ENCODE measurements at places on chromosomes 13 and 19.

DNA sequence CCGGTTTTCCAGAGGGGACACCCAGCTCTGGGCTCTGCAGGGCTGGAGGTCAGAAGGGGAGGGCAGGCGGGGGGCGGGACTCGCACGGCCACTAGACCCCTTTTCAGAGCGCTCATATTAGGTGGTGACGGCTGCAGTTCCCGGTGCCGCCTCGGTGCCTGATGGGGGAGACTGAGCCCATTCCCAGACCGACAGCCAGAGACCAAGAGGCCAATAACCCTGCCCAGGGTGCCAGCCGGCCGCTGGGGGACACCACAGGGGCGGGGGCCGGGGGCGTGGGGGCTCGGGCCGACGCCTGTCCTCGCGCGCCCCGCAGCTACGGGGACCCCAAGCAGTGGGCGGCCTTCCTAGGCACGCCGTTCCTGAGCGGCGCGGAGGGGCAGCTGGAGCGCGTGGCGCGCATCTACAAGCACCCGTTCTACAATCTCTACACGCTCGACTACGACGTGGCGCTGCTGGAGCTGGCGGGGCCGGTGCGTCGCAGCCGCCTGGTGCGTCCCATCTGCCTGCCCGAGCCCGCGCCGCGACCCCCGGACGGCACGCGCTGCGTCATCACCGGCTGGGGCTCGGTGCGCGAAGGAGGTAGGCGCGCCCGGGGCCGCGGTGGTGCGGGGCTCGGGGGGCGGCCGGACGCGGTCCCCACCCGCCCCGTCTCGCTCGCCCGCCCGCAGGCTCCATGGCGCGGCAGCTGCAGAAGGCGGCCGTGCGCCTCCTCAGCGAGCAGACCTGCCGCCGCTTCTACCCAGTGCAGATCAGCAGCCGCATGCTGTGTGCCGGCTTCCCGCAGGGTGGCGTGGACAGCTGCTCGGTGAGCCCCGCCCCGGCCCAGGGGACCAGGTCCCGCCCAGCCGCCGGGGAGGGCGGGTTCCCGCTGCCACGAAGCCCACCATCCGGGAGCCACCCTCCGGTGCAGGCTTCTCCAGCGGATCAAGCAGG is 2.4 kb downstream of the TIMM13 start:
- no peak for DNase-seq

- no peak for DNase-seq
Observed at GRCh38 chr19:48755084-48755641, at the start of gene FGF21. FGF21 (plus strand) TSS chr19:48755524; CDS start chr19:48756237, 713 bp downstream.

GRCh38 chr13:33263976-33264619 is 21.5 kb downstream of the STARD13 start:
- DNase-seq: no peak

- no peak for DNase-seq
Observed at GRCh38 chr19:19356901-19357566, 36.4 kb downstream of the MAU2 start.

- no peak for DNase-seq
Observed at GRCh38 chr13:22235285-22235949, 564.5 kb downstream of the FGF9 start.

DNA sequence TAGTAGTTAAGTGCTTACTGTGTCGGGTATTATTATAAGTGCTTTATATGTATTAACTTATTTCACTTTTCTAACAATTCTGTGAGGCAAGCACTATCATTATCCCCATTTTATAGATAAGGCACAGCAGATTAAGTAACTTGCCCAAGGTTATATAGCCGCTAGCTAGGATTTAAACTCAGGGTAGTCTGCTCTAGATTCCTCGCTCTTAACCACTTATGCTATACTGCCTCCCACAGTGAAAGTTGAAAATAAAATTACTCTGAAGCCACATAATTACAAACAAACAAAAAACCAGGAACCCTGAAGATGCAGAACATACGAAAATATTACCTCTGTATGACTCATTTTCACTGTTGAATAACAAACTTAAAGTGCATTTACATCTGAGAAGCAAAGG is 3.9 kb downstream of the TEX30 start:
- no peak for DNase-seq

DNA sequence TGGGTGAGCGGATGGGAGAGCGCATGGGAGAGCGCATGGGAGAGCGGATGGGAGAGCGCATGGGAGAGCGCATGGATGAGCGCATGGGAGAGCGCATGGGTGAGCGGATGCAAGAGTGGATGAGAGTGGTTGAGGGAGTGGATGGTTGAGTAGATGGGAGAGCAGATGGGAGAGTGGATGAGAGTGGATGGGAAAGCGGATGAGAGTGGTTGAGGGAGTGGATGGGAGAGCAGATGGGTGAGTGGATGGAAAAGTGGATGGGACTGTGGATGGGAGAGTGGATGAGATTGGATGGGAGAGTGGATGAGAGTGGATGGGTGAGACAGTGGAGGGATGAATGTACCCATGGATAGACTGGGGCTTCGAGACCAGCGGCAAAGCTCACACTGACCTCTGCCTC is 8.6 kb upstream of the TEKTIP1 start:
- DNase-seq: no peak

DNA sequence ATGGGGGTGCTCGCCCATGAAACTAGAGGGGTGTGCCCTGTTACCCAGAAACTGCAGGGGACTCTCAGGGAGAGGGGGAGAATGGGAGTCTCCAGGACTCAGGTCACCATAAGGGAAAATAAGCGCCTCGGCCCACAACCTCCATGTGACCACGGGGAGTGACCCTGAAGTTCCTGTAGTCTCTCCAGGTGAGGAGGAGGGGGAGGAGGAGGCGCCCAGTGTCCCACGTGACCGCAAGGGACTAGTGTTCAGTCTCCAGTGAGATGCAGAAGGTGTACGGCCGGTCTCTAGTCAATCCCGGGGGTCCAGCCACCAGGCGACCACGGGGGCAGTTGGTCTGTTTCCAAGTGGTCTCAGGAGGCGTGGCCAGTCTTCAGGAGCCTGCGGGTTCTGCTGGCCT is 16.0 kb downstream of the TM6SF2 start:
- no peak for DNase-seq

DNA sequence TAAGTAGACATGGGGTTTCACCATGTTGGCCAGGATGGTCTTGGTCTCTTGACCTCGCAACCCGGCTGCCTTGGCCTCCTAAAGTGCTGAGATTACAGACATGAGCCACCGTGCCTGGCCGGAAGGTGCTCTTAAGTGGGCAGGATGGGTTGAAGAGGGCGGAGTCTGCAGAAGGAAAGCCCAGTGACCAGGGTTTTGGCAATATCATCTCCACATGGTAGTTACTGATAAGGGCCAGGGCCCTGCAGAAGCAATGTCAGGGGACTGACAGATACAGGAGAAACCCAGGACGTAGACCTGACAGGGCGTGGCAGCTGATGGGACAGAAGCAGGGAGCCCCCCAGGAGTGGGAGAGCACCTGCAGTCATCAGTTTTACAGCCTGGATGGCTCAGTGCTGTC is 45.7 kb upstream of the RNF113B start:
- no peak for DNase-seq

DNA sequence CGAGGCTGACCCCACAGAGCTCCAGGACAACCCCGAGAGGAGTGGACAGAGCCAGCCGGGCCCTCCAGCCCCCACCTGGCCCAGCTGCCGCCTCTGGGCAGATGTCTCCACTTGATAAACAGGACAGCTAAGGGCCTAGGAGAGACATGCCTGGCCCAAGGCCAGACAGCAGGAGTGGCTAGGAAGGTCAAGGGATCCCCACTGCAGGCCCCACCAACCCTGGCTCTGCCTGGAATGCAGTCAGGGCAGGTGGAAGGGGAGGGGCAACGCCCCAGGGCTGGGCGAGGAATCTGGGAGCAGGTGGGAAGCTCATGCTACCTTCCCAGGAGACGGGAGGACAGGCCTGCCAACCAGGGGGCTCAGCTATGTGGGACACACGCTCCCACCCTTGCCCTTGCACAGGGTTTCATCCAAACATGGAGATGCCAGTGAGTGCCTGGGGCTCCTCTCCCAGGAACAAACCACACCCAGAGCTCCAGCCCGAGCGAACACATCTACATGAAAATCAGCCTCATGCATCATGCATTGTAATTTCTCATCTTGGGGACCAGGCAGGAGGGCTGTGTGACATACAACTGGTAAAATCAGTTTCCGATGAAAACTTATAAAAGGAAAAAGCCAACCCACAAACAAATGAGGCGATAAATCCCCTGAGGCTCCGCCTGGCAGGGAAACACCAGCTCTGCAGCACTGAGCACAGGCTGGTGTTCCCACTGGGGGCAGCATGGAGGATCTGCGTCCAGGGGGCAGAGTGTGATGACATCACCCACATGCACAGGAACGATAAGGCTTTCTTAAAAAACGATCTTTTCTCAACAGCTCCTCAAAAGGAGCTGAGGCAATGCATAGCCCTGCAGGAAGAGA is 25.0 kb downstream of the SH3GL1 start:
- no peak for DNase-seq

DNA sequence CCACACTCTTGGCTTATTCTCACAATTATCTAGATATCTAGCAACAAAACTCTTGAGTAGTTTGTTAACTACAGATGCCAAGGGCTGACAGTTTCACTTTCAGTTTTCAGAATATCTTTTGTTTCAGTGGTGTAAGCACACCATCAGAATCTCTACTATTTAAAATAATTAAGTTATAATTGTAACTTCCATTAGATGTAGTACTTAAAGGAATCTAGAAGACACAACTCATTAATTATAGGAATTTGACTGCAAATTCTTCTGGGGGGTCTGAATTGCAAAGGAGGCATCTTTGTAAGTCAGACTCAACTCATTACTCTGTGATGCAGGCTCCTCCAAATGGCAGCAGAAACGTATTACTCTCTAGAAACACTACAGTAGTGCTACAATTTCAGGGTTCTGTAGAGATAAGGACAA is 44.9 kb upstream of the USPL1 start:
- DNase-seq: no peak

DNA sequence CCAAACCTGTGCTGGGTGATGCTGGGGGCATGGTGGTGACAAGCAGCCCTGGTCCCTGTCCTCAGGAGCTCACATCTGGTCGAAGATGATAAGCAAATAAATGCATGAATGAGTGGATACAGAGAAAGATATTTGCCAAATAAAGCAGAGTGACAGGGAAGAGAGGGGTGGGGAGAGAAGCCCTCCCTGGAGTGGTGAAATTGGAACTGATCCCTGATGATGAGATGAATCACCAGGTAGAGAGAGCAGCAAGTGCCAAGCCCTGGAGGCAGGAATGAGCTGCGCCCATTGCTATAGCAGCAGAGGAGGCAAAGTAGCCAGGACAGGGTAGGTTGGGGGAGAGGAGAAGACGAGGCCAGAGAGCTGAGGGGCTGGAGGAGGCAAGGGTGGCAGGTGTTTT is 13.7 kb downstream of the FXYD5 start:
- no peak for DNase-seq

DNA sequence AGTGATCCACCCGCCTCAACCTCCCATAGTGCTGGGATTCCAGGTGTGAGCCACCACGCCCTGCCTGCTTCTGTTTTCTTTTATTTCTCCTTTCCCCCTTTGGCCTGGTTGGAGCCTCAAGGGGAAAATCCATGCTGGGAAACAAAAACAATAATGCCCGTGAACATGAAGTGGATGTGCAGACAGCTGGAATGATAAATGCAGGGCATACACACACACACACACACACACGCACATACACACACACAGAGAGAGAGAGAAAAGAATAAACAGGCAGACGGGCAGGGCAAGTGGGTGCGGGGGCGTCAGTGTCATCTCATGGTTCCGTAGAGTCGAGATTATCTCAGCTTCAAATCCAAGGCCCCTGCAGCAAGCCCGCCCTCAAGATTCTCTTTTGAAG is 4.4 kb upstream of the PLEKHF1 start:
- no peak for DNase-seq

DNA sequence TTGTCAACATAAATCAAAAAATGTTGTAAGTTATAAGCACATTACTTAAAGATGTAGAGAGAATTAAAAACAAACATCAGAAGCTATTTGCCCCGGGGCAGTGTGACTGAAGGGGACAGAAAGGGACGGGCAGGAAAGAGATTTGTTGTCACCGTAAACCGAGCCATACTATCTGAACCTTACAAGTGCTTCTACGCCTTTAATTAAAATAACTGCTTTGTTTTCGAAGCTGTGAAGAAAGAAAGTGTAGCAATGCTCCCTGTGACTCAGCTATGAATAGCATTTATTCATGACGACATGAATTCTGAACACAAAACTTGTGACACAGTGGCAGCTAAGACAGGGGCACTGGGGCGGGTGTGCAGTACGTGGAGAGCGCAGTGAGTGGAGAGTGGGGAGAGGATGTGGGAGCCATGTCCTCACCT is 30.0 kb downstream of the ZNF787 start:
- no peak for DNase-seq

GRCh38 chr13:76703621-76704288 is 182.4 kb downstream of the KCTD12 start:
- no peak for DNase-seq
